ENCODE measurements at places on chromosomes 16 and 17.
A peak's percentile ranks its signal among the peaks of the same experiment; 100 is the strongest.

DNA sequence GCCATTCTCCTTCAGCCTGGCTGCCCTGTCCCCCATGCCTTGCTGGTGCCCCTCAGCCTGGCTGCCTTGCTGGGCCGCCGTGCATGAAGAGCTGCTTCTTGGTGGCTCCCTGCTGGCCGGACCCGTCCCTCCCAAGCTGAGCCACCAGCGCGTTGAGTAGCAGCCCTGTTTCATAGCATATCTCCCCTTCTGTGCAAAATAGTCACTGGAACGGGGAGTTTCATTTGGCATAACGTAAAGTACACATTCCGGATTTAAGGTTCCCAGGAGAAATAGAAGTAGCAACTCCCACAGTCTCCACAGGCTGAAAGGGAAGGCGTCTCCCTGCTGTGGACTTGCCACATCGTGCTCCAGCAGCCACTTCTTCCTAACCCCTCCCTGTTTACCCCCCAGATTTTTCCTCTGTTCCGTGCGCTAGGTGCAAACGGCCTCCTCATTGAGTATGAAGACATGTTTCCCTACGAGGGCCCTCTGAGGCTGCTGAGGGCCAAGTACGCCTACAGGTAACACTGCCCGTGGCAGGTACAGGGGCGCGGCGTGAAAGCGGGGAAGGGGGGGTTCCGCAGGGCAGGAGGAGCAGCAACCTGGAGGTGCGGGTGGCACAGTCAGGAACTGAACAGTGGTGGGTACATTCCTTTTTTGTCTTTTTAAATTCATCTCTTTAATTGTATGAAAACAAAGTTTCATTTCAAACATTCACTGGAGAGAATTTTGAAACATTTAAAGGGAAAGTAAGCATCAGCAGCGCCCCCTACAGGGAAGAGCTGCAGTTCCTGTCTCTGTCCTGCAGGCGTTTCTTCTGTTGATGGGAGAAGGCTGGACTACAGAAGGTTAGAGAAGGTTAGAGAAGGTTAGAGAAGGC, 5.8 kb upstream of the OGFOD3 start:
- DNase-seq: peak; percentile 40

DNA sequence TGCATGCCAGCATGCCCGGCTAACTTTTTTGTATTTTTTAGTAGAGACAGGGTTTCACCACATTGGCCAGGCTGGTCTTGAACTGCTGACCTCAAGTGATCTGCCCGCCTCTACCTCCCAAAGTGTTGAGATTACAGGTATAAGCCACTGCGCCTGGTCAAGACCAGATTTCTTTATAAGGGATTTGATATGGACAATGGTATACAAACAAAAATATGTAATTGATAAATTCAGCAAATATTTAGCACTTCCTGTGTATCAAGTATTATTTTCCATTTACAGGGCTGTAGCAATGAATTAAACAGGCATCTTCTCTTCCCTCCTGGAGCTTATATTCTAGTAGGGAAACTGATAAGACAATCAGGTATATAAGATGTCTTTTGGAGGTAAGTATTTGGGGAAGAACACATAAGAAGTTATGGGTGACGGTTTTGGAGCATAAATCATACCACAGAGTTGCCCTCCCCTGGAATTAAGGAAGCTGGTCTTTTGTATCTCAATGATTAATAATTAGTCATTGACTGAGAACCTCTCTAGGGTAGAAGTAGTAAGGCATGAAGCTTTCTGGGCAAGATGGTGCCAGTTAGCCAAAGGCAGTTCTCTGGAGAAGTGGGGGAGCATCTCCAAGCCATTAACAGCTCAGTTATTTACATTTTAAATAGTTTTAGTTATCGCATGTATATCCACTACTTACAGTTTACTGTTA, 35.8 kb downstream of the TANC2 start:
- no peak for DNase-seq

GRCh38 chr17:80980397-80981061, 11.1 kb upstream of the CHMP6 start:
- peak; percentile 17 for DNase-seq

DNA sequence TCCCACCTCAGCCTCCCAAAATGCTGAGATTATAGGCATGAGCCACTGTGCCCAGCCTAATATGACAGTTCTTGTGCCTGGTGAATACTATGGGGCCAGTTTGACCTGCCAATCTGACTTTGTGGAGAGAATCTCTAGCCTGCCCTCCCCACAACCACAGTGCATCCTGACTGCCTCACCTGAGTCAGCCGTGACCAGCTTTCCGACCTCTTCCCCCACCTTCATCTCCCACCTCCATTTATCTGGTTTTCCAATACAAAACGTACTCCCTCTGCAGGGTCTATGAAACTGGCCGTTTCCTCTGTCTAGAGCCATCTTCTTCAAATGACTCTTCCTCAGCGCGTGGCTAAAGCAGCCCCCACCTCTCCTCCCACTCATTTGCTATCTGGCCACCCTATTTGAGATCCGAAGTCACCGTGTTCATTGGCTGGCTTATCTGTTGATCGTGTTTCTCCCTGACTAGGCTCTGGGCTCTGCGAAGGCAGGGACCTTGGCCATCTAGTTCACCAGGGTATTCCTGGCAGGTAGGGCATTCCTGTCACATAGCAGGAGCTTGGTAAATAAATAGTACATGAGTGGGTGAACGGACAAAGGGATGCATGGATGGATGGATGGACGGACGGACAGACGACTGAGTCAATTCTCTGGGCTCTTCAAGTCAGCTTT, 22.3 kb upstream of the PLLP start:
- DNase-seq: no peak

DNA sequence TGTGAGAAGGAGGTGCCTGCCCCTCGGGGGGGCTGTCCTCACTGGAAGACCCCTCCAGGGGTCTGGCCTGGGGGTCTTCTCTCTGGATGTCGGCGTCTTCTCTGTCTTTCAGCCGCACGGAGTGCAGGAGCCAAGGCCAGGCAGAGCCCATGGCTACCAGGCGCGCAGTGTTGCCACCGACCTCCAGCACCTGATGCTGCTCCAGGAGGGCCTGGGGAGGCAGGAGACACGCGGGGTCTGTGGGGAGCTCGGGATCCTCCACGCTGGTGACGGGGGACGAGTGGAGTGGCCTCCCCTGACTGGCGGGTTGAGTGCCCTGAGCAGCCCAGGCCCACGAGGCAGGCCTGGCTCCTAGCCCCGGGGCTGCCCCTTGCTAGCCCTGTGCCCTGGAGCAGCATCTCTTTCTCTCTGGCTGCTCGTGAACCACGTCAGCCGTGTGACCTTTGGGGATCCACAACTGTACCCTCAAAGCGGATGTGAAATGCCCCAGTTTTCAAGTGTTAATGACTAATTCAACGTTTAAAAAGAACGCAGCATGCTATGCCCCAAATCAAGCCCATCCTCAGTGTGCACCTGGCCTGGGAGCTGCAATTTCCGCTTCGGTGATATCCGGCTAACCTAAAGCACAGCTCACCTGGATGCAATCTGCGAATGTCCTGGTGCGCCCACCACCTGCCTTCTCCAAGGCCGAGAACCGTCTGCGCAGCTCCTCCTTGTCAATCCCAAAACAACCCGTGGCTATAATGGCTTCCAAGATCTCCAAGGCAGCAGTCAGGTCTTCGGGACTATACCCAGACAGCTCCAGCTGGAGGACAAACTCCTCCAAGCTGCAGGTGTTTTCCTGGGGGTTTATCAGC, 62.9 kb downstream of the IL21R start:
- no peak for DNase-seq

DNA sequence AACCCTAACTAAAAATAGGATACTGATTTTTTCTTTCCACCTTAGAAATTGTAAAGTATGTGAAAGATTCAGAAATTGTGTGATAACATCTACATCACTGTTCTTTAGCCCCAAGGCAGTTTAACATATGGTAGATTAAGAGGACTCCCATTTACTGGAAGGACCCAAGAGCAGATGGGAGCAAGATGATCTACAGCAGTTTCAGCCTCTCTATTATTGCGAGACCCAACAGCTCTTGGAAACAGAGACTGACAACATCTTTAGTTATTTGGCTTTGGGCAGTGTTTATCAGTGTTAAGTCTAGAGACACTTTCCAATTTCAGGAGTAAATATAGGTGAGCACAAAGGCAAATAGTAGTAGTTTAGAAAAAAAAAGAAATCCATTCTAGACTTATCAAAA, 124.9 kb upstream of the CORO6 start:
- DNase-seq: no peak

DNA sequence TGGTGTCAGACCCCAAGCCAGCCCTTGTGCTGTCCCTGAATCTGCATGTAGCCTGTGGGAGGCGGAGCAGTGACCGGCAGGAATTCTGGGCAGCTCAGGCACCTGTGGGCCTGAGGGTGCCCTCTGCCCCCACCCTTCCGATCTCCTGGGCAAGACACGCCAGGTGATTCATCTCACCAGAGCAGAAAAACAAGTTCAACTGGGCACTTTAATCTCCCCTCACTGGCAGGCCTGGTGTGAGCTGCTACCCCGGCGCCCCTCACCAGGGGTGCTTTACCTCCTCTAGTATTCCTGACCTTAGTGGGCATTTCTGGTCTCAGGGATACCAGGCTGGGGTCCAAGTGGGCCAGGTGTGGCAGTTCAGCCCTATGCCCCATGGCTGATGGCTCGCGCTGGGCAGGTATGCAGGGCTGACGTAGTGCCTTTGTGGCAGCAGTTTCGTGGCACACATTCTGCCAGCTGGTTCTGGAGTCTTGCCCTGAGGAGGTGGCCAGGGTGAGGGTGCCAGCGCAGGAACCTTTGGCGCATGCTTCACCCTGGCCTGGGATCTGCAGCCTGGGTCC, 6.0 kb downstream of the ERBB2 start:
- DNase-seq: no peak

- no peak for DNase-seq
Observed at GRCh38 chr17:56810891-56811775, 22.6 kb downstream of the C17orf67 start.

- no peak for DNase-seq
Observed at GRCh38 chr16:49932946-49933345, 77.0 kb upstream of the ZNF423 start.

- no peak for DNase-seq
Observed at GRCh38 chr17:67671493-67671892, 46.2 kb upstream of the NOL11 start.

GRCh38 chr17:41705271-41705991, 6.7 kb upstream of the GAST start:
- DNase-seq: no peak

GRCh38 chr17:30921544-30922196, at the start of gene ADAP2:
ADAP2 (plus strand) TSS chr17:30921945; CDS start chr17:30922015, 70 bp downstream.
- no peak for DNase-seq

- no peak for DNase-seq
Observed at GRCh38 chr17:55769625-55770000, 18.8 kb downstream of the PCTP start.

GRCh38 chr17:79272666-79273219, 198.1 kb downstream of the ENGASE start:
- no peak for DNase-seq

DNA sequence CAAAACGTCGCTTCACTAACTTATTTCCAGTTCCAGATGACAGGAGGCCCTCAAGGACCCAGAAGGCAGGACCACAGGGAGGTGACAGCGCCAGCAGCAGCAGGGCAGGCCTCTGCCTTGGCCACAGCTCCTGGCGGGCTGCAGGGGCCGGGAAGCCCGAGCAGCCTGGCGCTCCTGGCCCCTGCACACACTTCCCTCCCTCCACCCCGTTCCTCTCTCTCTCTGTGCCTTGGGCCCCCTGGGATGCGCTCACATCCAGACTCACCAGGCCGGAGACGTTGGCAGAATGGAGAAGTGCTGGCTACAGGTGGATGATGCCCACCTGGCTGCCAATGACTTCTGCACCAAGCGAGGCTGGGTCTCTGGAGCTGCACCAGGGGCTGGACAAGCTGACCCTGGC, 12.7 kb downstream of the ZNF594 start:
- no peak for DNase-seq

DNA sequence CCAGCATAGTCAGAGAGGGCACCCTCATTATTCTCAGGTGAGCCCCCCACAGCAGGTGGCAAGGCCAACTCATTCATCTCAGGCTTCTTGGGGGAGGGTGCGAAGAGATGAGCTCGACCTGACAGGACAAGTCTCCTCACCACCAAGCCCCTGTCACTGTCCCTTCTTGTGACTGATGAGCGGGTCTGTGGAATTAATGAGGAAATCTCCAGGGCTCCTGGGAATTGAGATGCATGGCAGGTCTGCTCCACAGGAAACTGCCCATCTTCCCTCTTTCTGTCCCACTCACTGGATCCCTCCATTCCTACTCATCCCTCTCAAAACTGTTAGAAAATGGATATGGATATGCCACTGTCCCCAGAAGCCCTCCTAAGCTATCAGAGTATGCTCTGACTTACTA, 32.5 kb upstream of the CES5A start:
- DNase-seq: no peak

- DNase-seq: no peak
Observed at GRCh38 chr17:7562208-7562605, 488 bp downstream of the SENP3 start.

- no peak for DNase-seq
Observed at GRCh38 chr17:81806461-81807209, 2.7 kb downstream of the GCGR start.

GRCh38 chr17:72119873-72120641, 763 bp upstream of the SOX9 start:
- DNase-seq: no peak

DNA sequence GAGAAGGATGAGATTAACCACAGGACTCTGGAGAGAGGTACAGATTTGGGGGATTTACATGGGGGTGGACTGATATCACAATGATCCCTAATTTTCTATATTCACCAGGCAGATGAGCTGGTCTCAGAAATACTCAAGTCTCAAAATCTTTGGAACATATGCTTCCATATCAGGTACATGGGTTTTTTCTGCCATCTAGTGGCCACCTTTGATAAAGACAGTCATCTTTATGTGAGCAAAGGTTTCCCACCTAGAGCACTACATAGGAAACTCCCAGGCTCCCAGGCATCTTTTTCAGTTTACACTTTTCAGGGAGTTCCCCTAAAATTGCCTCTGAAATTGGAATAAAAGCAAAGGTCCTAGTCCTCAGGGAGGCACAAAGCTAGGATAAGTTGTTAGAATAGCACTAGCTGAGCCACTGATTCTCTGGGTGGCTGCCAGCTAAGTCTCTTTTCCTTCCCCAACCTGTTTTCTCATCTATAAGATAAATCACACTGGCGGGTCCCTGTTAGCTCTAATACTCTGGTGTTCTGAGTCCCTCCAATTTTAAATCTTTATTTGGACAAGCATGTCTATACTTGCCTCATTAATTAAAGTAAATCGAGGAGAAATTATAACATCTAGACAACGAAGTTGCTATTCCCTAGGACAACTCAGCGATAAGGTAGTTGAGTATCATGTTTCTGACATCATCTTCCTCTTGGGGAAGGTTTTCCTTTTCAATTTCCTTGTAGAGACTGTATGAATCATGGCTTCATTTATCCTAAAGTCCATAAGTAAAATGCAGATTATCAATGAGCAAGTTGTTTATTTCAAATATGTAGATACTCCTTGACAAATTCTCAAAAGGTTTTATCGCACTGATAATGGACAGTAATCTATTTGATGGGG, 19.0 kb upstream of the MON1B start:
- no peak for DNase-seq

GRCh38 chr16:68083861-68084503, 1.2 kb upstream of the NFATC3 start:
- no peak for DNase-seq

GRCh38 chr17:43956222-43956621, 2.5 kb upstream of the PYY start:
- no peak for DNase-seq

- DNase-seq: no peak
Observed at GRCh38 chr16:23847251-23847650, 11.5 kb downstream of the PRKCB start.
